ENCODE measurements at places on chromosomes 12 and 14.

GRCh38 chr12:89880690-89881350, 172.2 kb upstream of the ATP2B1 start:
- DNase-seq, result no peak

DNA sequence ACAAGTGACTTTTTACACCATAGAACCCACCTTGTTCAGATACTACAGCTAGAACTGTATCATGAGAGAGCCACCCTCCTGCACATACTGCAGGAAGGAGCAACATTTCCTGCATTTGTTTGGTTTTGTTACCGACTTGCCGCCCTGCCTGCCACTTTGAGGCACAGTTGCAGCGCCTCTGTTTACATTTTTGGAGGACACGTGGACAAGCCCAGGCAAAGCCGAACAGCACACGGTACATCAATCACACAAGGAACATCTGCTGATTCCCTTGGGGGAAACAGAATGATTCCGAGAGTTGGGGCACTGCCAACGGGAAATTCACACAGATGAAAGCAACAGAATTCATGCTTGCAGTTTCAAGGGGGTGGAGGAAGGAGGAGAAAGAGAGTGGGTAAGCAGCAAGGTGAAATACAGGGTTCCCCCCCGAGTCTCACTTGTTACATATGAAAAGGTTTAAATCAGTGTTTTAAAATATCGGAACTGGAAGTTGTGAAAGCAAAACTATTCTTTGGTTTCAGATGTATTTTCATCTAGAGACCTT, 110.7 kb downstream of the BTG1 start:
- DNase-seq, result peak; percentile 82

DNA sequence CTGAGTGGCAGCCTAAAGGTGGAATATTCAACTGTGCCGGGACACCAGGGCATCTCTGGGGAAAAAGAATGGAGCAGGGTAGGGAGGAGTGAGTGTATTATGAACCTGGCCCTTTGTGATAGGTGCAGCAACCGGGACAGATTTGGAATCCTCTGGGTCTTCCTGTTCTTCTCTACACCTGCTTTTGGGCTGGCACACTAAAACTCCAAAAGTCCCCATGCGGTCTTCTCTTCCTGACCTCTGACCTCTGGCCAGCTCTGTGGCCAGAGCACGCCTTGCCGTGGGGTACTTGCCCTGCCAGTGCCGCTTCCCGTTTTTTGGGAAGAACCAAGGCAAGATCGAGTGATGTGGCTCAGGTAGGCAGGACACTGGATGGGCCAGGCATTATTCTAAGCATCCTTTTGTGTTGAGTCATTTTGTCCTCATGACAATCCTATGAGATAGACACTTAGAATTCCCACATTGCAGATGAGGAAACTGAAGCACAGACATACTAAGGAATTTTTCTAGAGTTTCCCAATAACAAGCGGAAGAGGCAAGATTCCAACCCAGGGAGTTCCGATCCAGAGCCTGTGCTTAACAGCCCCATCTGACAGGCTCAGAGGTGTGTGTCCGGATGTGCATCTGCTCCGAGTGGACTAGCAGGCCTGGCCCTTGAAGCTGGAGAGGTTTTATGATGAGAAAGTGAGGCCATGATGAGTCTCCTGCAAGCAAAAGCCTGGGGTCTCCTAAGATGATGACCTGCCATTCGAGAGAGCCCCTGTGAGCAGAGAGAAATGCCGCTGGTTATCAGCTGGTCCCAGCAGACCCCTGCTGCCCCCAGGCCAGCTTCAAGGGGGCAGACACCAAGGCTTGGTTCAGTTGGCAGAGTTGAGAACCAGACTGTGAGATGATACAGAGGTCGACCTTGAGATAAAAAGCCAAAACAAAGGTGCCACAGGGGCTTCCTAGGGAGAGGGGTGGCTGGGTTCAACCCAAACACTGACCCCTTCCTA, 67.9 kb upstream of the ESRRB start:
- no peak for DNase-seq

DNA sequence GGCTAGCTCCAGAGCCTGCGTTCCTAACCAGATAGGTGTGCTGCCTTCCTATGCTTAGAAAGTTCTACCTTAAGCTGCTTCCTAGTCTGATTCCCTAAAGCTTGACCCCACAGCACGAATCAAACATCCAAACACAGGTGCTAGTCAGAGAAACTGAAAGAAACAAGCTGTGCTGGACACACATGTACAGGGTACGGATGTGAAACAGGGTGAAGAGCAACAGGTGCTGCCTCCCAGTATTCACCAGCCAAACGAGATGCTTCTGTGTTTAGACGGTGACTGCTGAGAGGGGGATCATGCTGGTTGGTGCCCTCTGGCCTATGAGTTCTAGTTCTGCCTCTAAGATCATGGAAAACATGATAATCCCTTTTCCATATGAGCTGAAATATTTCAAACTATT, 105.3 kb downstream of the GRIP1 start:
- no peak for DNase-seq

DNA sequence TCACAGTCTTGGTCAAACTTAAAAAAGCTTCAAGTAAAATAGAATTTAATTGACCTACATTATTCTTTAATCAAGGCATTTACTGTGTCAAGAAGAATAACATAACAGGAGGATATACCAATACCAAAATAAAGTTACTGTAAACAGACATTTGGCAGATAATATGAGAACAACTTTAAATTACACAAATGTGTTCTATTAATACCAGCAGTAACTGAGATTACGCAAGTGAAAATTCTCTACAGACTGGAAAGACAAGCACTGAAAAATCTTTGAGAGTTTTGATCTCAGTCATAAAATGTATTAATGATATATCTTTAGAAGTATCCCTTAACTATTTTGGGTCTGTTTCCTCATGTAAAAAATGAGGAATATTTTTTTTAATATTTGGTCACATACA, 169.2 kb upstream of the SOX5 start:
- peak; percentile 53 for DNase-seq

DNA sequence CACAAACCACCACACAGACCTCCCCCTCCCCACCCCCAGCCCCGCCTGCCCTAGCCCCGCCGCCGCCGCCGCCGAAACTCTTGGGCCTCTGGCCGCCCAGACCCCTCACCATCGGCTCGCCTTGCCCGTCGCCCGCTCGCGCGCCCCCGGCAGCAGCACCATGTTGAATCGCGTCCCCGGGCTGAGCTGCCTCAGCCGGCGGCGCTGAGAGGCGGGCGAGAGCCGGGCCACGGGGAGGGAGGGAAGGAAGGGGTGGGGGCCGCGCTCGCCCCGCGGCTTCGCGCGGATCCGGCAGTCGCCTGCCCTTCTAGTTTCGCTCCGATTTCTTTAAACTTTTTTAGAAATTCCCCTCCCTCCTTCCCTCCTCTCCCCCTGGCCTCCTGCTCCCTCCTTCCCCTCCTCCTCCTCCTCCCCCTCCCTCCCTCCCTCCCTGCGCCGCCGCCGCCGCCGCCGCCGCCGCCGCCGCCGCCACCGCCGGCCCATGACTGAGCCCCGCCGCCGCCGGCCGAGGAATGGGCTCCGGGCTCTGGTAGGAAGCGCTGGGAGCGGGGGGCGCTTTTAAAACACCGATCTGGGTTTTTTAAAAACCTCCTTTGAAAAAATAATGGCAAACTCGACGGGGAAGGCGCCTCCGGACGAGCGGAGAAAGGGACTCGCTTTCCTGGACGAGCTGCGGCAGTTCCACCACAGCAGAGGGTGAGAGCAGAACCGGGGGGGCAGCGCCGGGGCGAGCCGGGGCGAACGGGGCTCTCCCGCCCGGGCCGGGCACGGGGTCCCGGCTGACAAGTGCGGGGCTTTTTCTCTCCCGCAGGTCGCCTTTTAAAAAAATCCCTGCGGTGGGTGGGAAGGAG, at the start of gene ARID2:
TSS of gene ARID2 (plus strand) at position 474 of the 851 bp plus-strand sequence. CDS start at position 605, 131 bp downstream.
- DNase-seq, result peak; percentile 74

DNA sequence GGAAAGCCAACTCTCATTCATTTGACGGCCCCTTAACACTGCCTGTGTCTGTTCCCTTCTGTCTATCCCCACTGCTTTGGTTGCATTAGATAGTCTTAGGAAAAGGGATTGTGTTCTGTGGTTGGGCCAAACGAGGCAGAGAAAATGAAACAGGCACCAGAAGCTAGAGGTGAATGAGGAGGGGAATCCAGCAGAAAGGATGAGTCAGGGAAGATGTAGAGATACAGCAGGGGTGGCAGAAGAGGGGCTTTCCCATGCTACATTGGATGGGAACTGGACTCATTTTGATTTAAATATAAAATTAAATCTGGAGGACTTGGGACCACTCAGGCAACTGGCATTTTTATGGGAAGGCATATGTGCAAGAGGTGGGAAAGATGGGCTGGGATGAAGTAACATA, 43.3 kb downstream of the OTOGL start:
- no peak for DNase-seq

DNA sequence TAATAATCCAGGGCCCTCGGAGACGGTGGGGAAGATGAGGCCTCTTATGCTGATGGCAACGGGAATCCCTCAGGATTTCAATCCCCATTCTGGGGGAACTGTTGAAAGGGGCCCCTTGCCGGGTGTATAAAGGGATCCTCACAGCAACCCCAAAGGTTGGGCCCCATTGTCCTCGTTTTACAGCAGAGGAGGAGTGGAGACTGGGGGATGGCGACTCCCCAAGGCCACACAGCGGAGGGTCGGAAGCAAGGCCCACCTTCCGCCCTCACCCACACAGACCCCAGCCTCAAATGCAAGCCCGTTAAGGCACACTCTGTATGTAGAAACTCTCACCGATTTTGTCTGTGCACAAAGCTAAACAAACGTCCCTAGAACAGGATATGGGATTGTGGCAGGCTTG, 327.9 kb upstream of the DIO3 start:
- DNase-seq, result no peak

DNA sequence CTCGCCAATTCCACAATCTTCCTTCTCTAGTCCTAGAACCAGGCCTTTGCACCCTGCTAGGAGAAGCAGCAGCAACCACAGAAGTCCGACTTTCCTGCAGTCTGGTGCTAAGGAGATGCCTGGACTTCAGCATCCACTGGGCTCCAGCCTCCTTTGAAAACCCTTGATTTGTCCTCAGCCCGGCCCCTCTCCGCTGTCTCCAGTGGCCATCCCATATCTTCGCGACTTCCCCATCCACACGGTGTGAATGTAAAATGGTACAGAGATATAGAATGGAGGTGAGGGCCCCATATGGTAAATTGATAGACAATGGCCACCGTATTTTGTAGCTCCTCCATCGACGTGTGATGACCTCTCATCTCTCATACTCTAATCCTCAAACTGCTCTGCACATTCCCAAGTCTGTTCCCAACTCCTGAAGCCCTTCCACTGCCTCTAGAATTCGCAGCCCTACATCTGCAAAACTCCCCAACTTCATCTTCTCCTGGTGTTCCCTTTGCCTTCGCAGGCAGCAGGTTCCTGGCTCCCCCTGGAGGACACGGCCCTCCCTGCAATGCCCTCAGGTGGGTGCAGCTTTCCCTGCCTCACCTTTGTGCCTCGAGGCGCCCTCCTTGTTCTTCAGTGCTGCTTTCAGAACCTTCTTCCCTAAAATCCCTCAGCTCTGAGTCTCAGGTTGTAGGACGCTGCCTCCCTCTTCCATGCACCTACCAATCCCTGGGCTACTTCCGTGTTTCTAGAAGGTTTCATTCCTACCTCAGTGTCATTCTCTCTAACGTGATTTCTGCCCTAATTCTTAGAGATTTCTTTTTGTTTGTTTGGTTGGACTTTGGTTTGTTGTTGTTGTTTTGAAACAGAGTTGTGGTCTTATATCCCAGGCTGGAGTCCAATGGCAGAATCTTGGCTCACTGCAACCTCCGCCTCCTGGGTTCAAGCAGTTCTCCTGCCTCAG, 36.7 kb downstream of the TMBIM6 start:
- DNase-seq, result peak; percentile 34

GRCh38 chr14:60686865-60687264, 37.3 kb downstream of the SIX4 start:
- no peak for DNase-seq

GRCh38 chr14:58549105-58549757, 88.5 kb upstream of the DACT1 start:
- DNase-seq, result peak; percentile 16

GRCh38 chr12:26162905-26163304, 32.5 kb upstream of the SSPN start:
- no peak for DNase-seq

DNA sequence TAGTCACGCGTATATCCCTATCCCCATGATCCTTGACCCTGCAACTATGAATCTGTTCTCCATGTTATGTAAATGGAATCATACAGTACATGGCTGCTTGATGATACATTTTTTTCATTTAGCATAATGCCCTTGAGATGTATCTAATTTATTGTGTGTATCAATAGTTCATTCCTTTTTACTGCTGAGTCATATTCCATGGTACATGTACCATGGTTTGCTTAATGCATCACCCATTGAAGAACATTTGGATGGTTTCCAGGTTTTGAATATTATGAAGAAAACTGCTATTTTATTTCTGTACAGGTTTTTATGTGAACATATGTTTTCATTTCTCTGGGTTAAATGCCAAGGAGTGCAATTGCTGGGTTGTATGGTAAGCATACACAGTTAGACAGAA, 4.0 kb upstream of the RNASE10 start:
- peak; percentile 58 for DNase-seq

DNA sequence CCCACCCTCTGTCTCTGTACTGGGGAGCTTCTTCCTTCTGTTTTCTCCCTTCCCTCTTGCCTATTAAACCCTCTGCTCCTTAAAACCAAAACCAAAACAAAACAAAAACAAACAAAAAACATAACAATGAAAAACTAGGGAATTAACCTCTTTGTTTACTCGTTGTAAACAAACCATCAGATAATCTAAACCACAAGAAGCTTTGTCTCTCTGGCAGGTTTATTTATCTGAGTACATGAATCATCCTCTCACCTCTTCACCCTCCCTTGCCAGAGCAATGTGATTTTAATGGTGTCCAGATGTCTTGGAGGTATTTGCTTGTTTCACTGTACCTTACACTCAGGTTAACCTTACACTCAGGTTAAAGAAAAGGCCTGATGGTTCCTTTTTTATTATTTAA, 66.1 kb downstream of the DYRK2 start:
- DNase-seq, result peak; percentile 42

- no peak for DNase-seq
These were observed 103.8 kb downstream of the RFLNA start for GRCh38 chr12:124398578-124399227.

- no peak for DNase-seq
These were observed 96.1 kb downstream of the TMEM121 start for GRCh38 chr14:105622329-105622955.

GRCh38 chr14:22152903-22153302, 436.1 kb downstream of the DAD1 start:
- DNase-seq, result no peak

All from iris pigment epithelial cell (primary cell).